Endothelial cell (in vitro differentiated cells): ENCODE measurements at places on chromosomes 6 and 20.

GRCh38 chr6:12170351-12171092 is 119.6 kb upstream of the EDN1 start:
- no peak for DNase-seq

DNA sequence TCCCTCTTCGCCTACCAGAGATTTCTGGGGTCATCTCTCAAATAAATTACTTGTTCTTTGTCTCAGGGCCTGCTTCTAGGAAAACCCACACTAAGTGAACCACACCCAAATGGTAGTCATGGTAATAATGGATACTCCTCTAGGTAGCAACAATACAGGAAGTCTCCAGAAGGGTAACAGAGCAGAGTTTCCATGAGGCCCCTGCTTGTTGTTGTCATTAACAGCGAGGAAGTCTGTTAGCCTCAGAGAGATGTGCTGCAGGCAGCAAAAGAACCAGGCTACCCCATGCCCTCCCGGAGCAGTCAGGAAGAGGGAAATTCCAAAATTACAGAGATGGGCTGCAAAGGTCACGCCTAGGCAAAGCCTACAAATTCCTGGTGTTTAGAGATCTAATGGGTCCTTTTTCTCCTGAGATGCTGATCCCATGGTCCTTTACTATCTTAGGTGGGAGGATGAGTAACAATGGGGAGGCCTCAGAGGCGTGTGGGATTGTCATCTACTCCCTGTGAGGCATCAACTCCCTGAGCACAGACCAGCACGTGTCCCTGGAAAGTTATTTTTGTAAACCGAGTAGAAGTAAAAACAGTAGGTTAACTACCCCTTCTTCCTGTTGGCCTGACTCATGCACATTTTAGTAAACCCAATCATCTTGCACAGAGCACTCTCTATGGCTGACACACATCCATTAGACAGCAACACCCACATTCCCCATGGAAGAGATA is 10.1 kb downstream of the ISM1 start:
- peak; percentile 12 for DNase-seq

GRCh38 chr20:31945785-31946184 is 6.1 kb downstream of the PDRG1 start:
- DNase-seq, result no peak

DNA sequence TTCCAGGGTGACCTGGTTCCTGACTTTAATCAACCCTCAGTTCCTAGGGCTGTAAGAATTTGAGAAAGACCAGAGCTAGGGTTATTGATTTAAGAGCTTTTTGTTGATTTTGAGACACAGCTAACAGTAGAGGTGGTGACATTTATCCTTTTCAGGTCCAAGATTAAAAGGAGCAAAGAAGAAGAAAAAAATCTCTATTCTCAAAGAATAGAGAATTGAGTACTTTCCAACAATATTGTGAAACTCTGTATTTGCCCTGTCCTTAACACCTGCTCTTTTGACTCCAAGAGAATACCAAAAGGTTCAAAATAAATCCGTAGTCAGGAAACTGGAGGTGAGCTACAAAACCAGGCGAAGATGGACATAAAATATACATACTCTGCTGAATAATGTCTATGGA is 7.3 kb downstream of the PAQR8 start:
- no peak for DNase-seq

GRCh38 chr6:153086225-153086990 is 44.7 kb downstream of the RGS17 start:
- no peak for DNase-seq

DNA sequence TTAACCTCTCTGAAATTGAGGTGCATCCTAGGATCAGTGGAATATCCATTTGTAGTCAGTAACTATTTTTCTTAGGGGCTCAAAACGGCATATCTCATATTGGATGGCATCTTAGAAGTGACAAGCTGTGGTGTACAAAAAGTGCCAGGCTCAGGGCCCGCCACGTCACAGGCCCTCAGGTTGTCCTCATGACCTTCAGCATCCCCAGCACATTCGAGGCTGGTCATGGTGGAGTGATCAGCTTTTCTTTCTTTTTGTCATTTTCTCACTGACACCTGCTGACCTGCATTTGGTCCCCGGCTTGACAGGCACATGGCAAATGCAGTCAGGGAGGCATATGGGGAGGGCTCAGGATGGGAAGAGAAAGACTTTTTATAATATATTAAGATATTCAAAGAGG is 7.1 kb upstream of the E2F1 start:
- DNase-seq, result no peak
